ENCODE measurements at places on chromosomes 1 and 21.

- no peak for DNase-seq
These were observed 13.8 kb upstream of the RNF11 start for GRCh38 chr1:51222136-51222787.

- no peak for DNase-seq
These were observed at the start of gene CAMTA1 for GRCh38 chr1:6785318-6785727. CAMTA1 (plus strand) TSS chr1:6785454; CDS start chr1:6785531, 77 bp downstream.

GRCh38 chr1:210496063-210496462 is 167.4 kb downstream of the HHAT start:
- no peak for DNase-seq

GRCh38 chr1:170680428-170680827 is 16.5 kb downstream of the PRRX1 start:
- no peak for DNase-seq

DNA sequence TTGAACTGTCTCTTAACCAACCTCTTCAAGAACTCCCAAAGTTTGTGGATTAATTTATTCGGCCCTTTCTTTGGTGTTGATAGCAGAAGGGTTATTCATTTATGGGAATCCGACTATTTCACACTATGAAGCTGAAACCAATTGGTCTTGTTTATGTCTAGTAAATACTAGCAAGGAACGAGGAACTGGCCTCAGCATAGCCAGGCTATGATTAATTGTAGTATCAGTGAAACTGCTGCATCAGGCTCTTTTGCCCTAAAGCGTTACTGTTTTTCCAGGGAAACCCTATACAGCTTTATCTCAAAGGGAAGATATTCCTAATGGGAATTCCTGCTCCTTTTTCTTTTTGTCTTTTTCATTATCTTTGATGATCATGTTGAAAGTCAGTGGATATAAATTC is 35.1 kb downstream of the CLEC20A start:
- no peak for DNase-seq

GRCh38 chr1:194102607-194103006 is 916.2 kb upstream of the B3GALT2 start:
- DNase-seq: peak; percentile 13

- no peak for DNase-seq
These were observed 35.5 kb downstream of the COLGALT2 start for GRCh38 chr1:184002071-184002470.

- no peak for DNase-seq
These were observed 40.2 kb downstream of the EXO1 start for GRCh38 chr1:241888232-241888631.

DNA sequence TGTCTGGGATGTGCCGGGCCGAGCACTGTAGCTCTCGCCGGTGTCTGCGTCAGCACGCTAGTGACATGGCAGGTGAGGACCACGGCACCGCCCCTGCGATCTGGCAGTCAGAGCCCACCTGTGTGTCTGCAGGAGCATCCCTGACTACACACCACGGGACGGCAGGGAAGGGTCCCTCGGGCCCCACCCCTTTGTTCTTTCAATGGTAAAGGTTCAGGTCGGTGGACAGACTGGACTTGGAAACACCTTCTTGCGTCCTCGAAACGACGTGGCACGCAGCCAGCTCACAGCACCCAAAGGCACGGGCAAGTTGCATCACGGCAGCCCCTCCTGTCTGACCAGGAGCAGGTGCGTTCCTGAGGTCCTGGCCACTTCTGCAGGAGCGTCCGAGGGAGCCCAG is 3.7 kb upstream of the SAMD11 start:
- DNase-seq: no peak

DNA sequence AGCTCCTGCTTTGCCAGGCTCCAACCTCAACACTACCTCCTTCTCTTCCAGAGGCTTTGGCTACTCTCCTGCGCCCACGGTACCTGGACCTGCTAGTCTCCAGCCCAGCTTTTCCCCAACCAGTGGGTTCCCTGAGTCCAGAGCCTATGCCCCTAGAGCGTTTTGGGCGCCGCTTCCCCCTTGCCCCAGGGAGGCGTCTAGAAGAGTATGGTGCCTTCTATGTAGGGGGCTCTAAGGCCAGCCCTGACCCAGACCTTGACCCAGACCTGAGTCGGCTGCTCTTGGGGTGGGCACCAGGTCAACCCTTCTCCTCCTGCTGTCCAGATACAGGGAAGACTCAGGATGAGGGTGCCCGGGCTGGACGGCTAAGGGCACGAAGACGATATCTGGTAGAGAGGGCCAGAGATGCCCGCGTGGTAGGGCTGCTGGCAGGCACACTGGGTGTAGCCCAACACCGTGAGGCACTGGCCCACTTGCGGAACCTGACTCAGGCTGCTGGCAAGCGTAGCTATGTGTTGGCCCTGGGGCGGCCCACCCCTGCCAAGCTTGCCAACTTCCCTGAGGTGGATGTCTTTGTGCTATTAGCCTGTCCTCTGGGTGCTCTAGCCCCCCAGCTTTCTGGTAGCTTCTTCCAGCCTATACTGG is 1.6 kb downstream of the DPH2 start:
- no peak for DNase-seq

GRCh38 chr1:197356723-197357533 is 88.9 kb downstream of the CRB1 start:
- no peak for DNase-seq

Data from A549 (cell line).